H9 (cell line): ENCODE measurements at places on chromosomes 11 and 22. TPM values are rescaled to one million over a fixed set of nuclear protein-coding genes. Genes with fewer than 3 reads are reported as not detected.

FADS2 gene
- 316 and 322 TPM in 2 replicates for total RNA-seq

MEI1 gene
- 0.20 TPM in 1 of 2 replicates, not detected in the other for total RNA-seq

UBE2L3 gene
- total RNA-seq = 78.7 and 79.7 TPM in 2 replicates

PKNOX2 gene
- total RNA-seq = 1.3 and 1.4 TPM in 2 replicates
